ENCODE measurements at places on chromosomes 5 and 9. TPM values are rescaled to one million over a fixed set of nuclear protein-coding genes. Genes with fewer than 3 reads are reported as not detected.

DRD1 gene
- total RNA-seq = not detected

DNA sequence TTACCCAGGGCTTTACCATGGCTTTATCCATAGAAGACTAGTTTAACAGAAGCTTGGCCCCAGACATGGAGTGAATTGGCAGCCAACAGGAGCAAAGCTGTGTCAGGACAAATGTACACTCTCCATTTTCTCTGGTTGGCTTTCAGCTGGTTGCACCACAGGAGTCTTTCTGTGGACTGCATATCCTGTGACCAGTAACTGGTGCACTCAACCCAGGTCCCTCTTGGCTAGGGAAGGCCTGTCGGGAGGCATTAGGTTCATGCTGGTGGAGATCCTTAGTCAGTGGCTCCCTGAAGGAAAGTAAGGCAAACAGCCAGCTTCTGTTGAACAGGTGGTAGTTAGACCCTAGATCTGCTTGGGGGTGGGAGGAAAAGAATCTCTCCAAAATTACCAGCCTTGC, 146.9 kb upstream of the TLX3 start:
- no peak for DNase-seq

- no peak for DNase-seq
Measured at GRCh38 chr9:36691671-36692070, 119.0 kb downstream of the MELK start.

- no peak for DNase-seq
Measured at GRCh38 chr9:114226246-114227055, 71.1 kb downstream of the COL27A1 start.

DNA sequence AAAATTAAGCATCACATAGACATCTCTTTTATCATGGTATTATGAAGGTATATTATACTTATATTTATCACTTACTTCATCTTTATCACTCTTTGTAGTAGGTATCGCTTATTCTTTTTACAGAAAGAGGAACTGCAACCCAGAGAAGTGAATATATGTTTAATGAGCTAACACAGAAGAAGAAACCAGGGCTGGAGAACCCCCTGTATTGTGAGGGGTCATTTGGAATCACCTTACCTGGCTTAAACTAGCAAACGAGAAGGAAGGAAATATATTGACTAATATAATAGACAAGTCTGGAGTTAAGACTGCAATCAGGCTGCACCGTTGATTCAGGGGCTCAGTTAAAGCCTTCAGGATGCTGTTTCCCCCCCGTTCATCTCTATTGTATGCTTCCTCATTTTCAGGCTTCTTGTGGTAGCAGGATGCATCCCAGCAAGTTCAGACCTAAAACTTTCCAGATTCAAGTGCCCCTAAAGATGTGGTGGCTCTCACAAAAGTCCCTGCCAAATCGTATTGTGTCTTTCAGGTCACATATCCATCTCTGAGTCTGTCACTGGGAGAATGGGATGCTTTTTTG, 146.4 kb downstream of the GCNT1 start:
- no peak for DNase-seq

GRCh38 chr5:74995926-74996325, 56.4 kb downstream of the GCNT4 start:
- DNase-seq = no peak

DNA sequence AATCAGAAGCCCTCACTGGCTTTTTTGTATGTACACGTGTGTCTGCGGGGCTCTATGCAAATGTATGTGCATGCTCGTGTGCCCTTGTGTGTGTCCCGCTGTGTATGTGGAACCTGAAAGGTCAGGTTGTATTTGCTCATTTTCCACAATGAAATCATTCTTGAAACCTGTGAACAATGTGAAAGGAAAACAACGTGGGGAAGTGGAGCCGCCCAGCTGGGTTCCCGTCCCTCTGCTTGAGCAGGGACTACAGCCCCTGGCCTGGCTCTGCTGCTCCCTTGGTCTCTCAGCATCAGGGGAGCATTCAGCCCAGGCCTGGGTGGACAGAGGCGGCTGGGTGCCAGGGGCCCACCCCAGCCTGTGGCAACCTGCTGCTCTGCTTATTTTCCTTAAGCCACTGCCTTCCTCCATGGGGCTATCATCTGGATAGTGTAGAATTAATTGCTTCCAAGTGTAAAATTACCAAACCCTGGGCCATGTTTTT, 3.0 kb downstream of the ECSCR start:
- no peak for DNase-seq

MYMK gene
- not detected for total RNA-seq

RNF208 gene
- total RNA-seq = not detected

GAPT gene
- total RNA-seq = not detected

DNA sequence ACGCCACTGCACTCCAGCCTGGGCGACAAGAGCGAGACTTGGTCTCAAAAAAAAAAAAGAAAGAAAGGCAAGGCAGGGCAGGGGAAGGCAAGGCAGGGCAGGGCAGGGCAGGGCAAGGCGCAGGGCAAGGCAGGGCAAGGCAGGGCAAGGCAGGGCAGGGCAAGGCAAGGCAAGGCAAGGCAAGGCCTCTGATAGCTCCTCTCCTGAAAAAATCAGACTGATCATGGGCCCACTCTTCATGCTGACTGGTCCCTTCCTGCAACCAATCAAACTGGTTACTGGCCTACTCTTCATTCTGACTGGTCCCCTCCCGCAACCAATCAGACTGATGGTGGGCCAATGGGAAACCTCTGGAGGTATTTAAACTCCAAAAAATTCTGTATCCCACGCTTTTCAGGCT, 3.4 kb upstream of the ZBTB5 start:
- no peak for DNase-seq

GRCh38 chr5:174418809-174419539, 305.4 kb upstream of the MSX2 start:
- DNase-seq = no peak

ACTL7B gene
- not detected for total RNA-seq

GRCh38 chr5:82351754-82352145, 73.6 kb upstream of the RPS23 start:
- peak; percentile 73 for DNase-seq

CCDC192 gene
- not detected for total RNA-seq

SGCD gene
- 0.35 TPM for total RNA-seq

FOXI1 gene
- not detected for total RNA-seq

DNA sequence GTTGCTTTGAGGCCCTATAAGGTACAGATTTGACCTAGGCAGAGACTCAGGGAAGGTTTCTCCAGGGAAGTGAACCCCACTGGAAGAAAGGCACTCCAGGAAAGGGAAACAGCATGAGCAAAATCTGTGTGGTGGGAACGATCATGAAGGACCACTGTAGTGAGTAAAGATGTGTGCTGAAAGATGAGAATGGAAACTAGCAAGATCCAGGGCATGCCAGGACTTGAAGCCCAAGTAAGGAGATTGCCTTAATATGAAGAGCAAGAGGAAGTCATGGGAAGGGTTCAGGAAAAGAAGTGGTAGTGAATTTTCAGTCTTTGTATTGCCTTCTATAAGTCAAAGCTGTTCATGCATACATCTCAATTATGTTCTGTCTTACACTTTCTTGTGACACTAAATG, 55.2 kb upstream of the SLIT3 start:
- no peak for DNase-seq

SOHLH1 gene
- not detected for total RNA-seq

DNA sequence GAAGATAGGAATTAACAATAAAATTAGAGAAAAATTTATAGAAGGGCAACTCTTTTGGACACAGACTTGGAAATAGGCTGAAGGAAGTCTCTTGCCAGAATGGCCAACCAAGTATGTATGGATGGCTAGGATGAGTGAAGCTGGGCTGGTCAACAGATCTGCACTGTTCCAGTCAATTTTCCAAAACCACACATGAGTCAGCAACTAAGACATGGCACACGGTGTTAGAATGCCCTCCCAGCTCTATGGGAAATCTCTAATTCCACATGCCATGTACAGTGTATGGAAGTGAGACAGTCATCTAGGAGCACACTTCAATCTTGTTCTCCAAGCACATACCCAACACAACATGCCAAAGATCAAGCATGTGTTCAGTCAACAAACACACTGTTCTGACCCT, 129.6 kb downstream of the GLIS3 start:
- no peak for DNase-seq

- no peak for DNase-seq
Measured at GRCh38 chr5:6886866-6887265, 173.6 kb downstream of the TENT4A start.

ABLIM3 gene
- 17.5 TPM for total RNA-seq

DNA sequence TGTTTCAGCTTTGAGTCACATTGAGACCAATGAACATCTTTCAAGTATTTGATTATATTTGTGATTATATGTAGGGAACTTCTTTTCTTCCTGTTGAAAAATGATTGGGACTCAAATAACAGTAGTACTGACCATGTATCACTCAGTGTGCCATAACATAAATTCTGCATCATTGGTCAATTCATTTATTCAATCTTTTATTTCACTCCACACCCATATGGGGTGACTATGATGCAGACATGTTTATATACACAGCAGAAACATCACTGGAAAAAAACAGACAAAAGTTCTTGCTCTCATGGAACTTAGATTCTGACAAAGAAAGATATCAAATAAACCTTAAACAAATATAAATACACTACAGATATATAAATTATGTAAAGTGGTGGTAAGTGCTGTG, 74.7 kb upstream of the ANXA1 start:
- no peak for DNase-seq

DNA sequence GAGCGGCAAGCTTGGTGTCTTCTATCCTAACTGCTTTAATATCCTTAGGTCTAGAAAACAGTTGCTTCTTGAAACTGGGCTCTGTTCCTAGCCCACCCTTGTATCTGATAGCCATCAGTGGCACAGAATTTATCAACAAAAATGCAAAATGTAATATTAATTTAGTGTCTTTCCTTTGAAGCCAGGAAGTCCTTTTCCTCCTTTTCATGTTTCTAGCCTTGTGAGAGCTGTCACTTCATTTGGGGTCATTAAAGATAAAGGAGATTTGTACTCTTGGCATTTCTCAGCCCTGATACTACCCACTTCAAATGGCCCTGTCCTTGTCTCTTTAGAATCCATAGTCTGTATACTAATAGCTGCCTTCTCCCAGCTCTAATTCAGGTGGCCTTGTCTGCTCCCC, 111.0 kb downstream of the GAS1 start:
- no peak for DNase-seq

DNA sequence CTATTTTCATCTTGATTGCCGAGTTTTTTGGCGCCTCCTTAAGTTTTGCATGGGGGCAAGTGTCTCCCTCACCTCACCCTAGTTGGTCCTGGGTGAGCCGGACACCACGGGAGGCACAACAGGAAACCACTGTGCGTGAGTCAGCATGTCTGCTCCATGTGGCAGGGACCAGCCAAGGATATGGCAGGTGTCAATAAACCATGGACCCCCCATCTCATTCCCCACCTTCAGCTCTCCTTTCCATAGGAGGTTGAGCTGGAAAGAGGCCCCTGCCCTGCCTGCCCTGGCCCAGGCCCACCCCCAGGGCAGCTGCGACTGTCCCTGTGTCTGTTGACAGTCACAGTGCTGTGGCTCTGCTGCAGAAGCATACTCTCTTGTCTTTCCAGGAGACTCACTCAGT, 3.1 kb downstream of the SPACA9 start:
- no peak for DNase-seq

DNA sequence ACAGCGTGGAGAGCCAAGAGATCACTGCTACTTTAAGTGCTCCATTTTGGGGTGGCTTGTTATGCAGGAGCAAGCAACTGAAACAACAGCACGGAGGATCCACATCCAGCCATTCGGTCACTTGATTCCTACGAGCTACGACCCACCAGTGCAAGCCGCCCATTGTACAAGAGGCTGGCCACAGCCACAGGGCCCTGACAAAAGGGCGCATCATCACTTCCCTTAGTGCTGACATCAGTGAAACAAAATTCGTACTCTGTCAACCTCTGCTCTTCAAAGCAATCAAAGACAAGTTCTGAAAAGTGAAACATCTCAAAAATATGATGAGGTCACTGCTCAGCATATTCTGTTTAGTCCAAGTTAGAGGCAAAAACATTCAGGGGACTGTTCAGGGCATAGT, 168.4 kb downstream of the GADD45G start:
- no peak for DNase-seq

- no peak for DNase-seq
Measured at GRCh38 chr9:135394699-135395645, 84.6 kb upstream of the PPP1R26 start.

RANBP17 gene
- total RNA-seq = 9.6 TPM

DNA sequence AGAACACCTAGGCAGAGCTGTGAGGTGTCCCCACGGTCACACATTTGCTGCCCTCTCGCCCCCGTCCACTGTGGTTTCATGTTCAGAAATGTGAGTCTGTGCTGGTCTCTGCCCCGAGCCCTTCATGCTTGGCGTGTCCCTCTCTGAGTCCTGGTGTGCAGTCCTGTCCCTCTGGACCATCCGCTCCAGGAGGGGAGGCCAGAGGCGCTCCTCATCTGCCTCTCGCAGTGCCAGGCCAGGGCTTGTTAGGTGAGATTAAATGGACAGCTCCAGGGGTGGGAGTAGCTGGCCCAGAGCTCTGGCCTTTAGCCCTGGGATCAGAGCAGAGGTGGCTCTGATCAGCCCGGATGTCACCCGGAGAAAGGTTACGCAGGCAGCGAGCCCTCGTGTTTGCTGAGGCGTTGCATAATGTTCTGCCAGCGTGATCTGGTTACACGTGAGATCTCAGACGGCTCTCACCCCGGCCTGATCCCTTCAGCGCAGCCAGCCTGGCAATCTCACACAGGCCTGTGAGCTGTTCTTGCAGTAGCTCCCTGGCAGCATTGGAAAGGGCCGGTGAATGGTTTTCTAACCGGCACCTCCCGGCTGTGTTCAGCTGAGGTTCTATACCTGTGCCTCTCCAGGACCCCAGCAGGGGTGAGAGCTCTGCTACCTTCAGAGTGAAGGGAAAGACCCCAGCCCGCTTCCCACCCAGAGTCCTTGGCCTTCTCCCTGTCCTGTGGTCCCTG, 24.5 kb downstream of the PTGES2 start:
- DNase-seq = no peak

NFIB gene
- 13.7 TPM for total RNA-seq

PCSK1 gene
- not detected for total RNA-seq

DNA sequence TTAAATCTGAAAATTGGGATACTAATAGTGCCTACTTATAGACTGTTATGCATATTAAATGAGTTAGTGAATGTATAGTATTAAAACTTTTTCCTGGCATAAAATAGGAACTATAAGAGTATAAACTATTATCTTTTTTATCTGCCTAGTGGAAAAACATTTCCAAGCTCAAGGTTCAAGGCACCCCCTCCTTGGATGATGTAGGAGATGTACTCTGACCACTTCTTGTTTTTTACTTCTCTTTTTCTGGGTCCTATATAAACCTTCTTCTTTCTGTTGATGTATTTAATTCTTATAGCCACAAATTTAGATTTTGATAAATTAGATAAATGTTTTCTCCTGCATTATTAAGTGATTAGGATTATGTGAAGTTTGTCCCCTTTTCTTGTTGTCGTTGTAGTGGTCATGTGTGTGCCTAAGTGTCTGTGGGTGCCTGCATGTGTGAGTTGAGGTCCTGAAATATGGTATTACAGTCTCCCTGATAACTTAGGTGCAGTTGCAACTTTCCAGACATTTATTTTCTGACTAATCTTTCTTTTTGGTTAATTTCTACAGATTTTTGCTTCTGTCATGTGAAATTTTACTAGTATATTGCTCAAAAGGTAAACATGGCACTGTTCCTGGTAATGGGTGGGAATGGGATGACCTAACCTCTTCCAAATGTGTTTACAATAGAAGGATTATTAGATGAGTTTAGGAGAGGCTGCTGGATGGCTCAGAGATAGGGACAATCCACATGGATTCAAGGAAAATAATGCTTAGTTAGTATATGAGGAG, 160.8 kb upstream of the CDKN2B start:
- DNase-seq = no peak

GRCh38 chr5:2288968-2289367, 406.2 kb upstream of the IRX4 start:
- no peak for DNase-seq

- no peak for DNase-seq
Measured at GRCh38 chr5:6638236-6638635, 5.0 kb downstream of the SRD5A1 start.

MRPL22 gene
- 36.6 TPM for total RNA-seq
